NCI-H1105 (cell line): ENCODE measurements at places on chromosomes 7 and 10.
A peak's percentile ranks its signal among the peaks of the same experiment; 100 is the strongest.

- DNase-seq, result no peak
Observed at GRCh38 chr10:114322344-114322743, 82.0 kb downstream of the AFAP1L2 start.

GRCh38 chr10:13268310-13268709, 31.6 kb downstream of the PHYH start:
- no peak for DNase-seq

- no peak for DNase-seq
Observed at GRCh38 chr7:49986191-49986590, 106.9 kb downstream of the ZPBP start.

- peak; percentile 24 for DNase-seq
Observed at GRCh38 chr7:68862736-68863135, 735.5 kb upstream of the AUTS2 start.

DNA sequence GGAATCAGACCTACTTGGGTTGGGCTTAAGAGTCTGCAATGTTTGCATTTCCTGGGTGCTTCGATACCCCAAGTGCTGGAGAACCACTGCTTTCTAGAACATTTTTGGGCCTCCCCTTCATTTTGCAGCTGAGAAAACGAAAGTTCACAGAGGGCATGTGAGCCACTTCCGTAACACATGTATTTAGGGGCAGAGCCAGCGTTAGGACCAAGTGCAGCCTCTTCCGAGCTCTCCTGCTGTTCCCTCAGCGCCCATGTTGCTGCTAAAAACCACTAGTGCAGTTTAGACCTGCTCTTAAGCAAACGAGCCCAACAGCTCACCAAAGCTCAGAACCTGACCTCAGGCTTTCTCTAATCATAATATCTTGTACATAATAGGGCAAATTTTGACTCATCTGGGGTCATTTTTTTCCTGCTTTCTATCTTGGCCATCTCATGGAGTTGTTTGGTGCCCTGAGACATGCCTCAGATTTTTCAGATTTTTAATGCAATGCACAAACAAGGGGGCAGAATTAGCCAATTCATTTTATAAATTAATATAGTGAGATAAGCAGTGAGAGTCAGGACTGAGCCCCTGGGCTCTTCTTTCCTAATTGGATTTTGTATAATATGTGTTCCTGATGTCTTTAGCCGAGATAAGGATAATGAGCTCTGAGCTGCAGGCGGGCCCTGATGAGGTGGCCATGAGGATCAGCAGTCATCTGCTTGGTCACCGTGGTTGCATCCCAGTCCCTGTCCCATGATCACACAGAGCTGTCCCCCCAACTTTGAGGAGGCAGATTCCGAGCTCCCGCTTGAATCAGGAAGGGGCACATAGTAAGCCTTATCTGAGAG, 12.9 kb downstream of the BAG3 start:
- DNase-seq, result no peak

DNA sequence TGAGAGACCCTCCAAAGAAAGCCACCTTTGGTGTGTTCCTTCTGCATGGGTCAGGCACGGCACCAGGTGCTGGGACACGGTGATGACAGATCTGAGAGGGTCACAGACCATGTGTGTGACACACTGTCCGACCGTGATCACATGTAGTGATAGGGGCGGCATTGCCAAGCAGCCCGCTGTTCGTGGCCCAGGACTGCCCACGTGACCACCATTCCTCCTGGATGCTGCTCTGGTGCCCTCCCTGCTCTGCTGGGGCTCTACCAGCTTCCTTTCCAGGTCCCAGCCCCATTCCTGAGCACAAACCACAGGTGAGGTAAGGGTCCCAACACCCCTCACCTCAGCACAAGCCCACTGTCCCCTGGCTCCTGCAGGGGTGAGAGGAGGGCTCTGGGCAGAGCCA, 10.1 kb upstream of the SLC18A3 start:
- DNase-seq, result no peak

GRCh38 chr10:133127291-133128125, 32.5 kb upstream of the KNDC1 start:
- DNase-seq, result no peak

- no peak for DNase-seq
Observed at GRCh38 chr10:78415111-78415510, 381.4 kb downstream of the RPS24 start.

- no peak for DNase-seq
Observed at GRCh38 chr7:18016547-18017444, 10.8 kb downstream of the PRPS1L1 start.

GRCh38 chr10:74994854-74995253, 116.6 kb upstream of the SAMD8 start:
- DNase-seq, result no peak

DNA sequence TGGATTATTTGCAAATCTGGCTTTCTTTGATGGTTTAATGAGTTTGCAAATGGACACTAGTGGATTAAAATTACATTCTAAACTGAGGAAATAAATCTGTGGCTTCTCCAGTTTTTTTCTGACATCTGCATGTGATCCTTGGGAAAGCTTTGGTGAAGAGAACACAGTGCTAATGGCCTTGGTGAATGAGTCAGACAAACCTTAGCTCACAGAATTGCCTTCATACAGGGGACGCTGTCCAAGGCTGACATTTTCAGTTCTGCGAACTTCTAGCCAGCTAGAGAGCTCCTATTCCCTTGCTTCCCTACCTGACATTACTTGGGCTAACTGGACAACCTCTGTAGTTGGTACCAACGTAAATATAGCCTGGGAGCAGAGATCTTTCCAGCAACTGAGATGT, 21.2 kb downstream of the BMPER start:
- no peak for DNase-seq

- DNase-seq, result no peak
Observed at GRCh38 chr10:34737772-34738169, 77.3 kb downstream of the PARD3 start.

- no peak for DNase-seq
Observed at GRCh38 chr7:11458736-11459483, 373.1 kb downstream of the THSD7A start.

DNA sequence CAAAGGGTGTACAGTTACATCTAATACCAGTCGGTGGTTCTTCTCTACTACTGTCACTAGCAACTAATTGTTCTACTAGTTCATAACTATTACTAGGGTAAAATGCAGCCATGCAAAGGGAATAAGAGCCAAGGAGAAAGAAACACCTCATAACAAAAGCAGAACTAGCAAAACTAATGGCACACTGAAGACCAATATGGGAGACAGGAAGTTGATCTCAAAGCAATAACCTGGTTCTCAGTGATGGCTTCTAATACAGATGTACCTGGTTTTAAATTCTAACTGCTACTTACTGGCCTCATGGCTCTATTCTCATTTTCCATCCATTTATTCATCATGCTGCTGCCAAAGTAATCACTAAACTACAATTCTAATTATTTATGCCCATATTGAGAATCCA, 170.3 kb downstream of the SEMA3E start:
- no peak for DNase-seq

GRCh38 chr10:84088626-84089025, 50.7 kb upstream of the GHITM start:
- peak; percentile 10 for DNase-seq

- DNase-seq, result no peak
Observed at GRCh38 chr7:132035517-132036362, 479.3 kb upstream of the PODXL start.

- no peak for DNase-seq
Observed at GRCh38 chr7:126569402-126569801, 683.3 kb downstream of the GRM8 start.

- DNase-seq, result no peak
Observed at GRCh38 chr7:23065974-23066373, 39.6 kb upstream of the KLHL7 start.

- no peak for DNase-seq
Observed at GRCh38 chr10:14543904-14544210, 213.1 kb upstream of the FRMD4A start.

DNA sequence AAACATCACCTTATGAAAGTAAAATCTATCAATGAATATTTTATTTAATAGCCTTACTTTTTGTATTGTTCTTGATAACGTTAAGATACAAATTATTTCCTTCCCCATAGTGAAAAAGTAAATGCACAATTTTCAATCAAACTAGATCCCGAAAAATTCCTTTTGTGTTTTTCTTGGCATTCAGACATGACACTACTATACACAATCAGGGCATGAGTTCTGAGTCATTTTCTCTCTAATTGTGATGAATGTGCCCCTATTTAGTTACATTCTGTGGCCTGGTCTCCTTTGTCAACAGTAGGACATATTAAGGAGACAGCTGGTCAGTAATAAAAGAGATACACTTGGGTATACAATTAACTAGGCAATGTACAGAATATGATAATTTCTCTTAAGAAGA, 19.8 kb downstream of the COL1A2 start:
- no peak for DNase-seq

- no peak for DNase-seq
Observed at GRCh38 chr10:52623761-52624160, 148.8 kb downstream of the MBL2 start.

DNA sequence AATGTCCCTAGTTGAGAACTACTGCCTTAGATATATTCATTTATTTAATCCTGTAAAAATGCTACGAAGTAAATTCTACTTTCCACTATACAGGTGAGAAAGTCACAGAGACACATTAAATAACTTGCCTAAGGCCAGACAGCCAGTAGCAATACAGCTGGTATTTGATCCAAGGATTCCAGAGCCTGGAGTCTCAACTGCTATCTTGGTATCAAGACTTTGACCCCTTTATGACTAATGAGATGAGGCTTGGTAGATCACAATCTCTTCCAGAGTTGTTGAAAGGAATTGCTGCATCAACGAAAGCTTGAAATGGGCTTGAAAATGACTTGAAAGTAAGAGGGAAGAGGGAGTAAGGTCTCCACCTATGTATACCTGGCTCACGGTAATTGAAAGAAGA, 83.3 kb downstream of the ORC5 start:
- DNase-seq, result no peak

- DNase-seq, result no peak
Observed at GRCh38 chr7:99296471-99296870, 23.8 kb downstream of the MYH16 start.

DNA sequence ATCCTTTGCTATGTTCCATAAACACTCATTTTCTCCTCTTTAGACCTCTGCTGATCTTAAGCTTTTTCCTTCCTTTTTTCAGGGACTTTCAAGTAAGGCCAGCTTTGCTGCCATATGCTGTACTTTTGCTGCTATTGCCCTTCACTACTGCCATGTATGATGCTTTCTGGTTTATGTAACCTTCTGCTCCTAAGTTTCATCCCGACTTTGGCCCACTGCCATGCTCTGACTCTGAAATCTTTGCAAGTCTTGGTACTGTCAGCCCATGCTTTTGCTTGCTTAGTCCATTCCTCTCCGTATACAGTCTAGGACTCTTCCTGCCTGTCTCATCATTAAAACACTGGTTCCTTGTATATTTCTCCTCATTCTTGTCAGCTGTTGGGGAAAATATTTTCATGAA, 152.4 kb downstream of the RNF133 start:
- no peak for DNase-seq

GRCh38 chr10:1514681-1515080, 222.6 kb downstream of the ADARB2 start:
- DNase-seq, result no peak

DNA sequence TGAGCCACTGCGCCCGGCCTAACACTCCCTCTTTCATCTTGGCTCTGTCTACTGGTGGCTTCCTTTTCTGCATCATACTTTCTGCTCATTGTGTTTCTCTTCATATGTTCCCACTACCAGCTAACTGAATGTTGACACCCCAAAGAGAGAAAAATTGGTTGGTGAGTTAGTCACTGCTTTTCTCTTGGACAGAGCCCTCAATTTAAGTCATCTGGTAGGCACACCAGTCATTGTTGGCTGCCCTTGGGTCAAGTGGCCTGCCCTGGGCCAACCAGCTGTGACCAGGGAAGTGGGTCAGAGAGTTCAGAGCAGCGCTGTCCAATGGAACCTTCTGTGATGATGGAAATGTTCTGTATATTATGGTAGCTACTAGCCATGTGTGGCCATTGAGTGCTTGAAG, 52.0 kb downstream of the GRK5 start:
- DNase-seq, result no peak

GRCh38 chr10:106672517-106673175, 491.9 kb downstream of the SORCS1 start:
- DNase-seq, result no peak

- no peak for DNase-seq
Observed at GRCh38 chr7:7323352-7323751, 141.0 kb downstream of the C1GALT1 start.

GRCh38 chr10:115854740-115855435, 418.1 kb downstream of the GFRA1 start:
- no peak for DNase-seq

GRCh38 chr10:132345345-132345744, 13.4 kb downstream of the LRRC27 start:
- DNase-seq, result no peak

DNA sequence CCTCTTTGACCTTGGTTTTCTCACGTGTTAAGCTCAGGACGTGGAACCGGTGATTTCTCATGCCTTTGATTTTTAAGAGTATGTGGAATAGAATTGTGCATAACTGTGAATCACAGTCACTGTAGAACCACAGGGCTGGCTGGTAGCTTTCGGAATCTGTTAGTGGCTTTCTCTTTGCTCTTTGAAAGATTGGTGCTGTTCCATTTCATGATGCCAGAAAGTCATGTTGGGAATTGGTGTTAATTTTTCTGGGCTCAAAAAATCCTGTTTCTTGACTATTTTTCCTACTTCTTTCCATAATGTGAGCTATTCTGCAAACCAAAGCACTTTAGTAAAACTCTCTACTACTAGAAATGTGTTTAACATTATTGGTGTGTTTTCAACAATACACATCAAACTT, 73.0 kb downstream of the CACNB2 start:
- DNase-seq, result no peak
